ENCODE measurements at places on chromosomes 1 and 21.

DNA sequence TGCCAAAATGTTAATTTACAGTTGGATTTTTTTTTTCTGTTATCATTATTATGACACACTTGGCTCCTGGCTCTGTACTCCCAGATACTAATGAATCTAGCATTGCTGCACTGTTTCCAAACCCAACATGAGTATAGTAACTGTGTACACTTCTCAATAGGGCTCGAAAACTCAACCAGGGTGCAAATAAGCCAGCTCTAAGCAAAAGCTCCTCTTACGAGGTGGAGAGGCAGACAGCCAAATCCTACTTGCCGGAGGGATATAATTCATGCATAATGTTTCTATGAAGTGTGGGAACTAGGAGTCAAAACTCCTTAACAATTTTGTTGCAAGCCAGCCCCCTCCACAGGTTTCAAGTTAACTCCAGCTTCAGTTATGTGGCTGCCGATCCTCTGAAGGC is 510.4 kb upstream of the ZP4 start:
- no peak for DNase-seq

GRCh38 chr1:240831922-240832321 is 220.0 kb upstream of the GREM2 start:
- DNase-seq, result no peak

DNA sequence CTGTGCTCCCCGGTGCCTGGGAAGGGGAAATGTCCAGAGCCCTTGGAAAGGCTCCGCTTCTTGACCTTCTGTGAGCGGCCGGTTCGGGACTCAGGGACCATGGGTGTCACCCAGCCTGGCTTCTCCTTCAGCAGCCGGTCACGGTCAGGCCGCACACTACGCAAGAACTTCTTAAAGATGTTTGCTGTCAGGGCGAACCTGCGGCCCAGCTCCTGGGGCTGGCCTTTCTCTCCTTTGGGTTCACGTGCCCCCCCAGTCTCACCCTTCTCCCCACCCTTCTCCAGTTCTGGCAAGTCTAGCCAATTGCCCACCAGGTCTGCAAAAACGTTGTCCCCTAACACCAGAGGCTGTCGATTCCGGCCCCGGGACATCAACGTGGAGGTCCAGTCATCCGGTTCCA is 12.1 kb downstream of the INKA2 start:
- DNase-seq, result no peak

GRCh38 chr1:180181996-180182642 is 27.4 kb downstream of the QSOX1 start:
- DNase-seq, result no peak

DNA sequence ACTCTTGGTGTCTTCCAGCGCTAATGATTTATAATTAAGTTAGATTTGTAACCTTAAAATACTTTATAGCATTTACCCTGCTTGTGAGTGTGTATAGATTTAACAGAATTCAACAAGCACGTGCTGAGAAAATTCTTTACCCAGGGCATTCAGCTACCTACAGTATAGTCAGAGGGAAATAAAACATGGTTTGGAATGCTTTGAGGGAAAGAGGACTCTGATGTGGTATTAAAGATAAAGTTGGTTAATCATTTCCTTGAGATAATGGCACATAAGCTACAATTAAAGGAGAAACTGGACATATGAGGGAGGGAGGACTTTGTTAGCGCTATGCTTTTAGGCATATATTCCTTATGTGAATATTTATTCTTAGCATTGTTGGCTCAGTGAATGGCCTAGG is 26.4 kb upstream of the IL12RB2 start:
- no peak for DNase-seq

DNA sequence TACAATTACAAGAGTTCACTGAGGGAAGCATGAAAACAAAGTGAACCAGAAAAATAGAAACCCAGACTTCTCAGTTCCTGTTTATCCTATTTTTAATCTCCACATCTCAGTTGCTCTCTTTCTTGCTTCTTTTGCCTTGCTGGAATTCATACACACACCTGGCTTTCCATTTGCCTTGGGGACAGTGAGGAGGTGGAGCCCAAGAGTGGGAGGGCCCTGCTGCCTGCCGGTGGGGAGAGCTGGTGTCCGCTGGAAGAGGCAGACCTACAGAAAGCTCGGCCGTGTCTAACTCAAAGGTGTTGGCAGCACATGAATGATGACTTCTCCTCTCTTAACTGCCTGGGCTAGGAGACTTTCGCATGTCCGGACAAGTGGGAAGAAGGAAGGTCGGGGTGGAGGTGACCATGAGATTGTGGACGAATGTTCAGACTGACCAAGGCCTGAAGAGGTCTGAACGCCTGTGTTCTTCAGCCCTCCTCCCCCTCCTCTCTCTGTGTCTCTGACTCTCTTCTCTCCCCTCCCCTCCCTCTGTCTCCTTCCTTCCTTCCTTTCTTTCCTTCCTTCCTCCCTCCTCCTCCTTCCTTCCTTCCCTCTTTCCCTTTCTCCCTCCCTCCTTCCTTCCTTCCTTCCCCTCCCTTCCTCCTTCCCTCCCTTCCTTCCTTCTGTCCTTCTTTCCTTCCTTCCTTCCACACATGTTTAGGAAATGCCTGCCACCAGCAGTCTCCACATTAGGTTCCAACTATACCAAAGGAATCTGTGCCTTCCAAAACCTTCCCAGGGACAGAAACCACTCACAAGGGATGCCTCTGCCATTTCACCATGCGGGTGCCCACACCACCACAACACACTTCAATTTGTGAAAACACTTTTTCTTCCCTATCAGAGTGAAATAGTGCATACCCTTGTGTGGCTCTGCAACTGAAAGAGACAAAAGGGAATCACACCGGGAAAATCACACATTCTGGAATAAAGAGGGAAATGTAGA is 157.3 kb upstream of the RUNX1 start:
- no peak for DNase-seq

- DNase-seq, result no peak
These were observed 87.7 kb upstream of the COL6A1 start for GRCh38 chr21:45893740-45894449.

GRCh38 chr1:159079525-159079924 is 3.0 kb upstream of the AIM2 start:
- DNase-seq, result no peak

DNA sequence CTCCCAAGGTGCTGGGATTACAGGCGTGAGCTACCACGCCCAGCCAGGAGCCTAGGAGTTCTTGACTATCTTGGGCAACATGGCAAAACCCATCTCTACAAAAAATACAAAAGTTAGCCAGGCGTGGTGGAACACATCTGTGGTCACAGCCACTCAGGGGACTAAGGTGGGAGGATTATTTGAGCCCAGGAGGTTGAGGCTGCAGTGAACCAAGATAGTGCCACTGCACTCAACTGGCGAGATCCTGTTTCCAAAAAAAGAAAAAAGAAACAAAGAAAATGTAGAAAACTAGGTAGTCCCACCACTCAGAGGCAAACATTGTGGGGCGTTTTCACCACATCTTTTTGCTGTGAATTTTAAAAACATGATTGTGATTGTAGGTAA is 141.3 kb downstream of the ZZZ3 start:
- no peak for DNase-seq

DNA sequence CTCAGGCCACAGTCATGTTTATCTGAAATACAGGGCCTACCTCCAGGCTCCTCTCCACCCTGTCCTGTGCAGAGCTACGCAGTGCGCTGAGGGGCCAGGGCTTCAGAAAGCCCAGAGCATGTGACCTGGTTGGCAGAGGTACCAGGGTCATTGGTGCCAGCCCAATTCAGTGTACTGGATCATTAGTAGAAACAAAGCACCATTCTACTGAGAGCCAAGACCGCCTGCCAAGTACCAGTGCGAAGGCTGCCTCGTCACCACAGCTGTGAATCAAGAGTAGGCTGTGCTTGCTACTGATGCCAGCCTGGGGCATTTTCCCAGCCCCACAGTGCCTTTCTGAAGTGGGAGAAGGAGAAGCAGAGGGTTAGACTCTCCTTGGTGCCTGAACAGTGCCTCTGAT is 59.8 kb downstream of the CAPN9 start:
- DNase-seq, result no peak

DNA sequence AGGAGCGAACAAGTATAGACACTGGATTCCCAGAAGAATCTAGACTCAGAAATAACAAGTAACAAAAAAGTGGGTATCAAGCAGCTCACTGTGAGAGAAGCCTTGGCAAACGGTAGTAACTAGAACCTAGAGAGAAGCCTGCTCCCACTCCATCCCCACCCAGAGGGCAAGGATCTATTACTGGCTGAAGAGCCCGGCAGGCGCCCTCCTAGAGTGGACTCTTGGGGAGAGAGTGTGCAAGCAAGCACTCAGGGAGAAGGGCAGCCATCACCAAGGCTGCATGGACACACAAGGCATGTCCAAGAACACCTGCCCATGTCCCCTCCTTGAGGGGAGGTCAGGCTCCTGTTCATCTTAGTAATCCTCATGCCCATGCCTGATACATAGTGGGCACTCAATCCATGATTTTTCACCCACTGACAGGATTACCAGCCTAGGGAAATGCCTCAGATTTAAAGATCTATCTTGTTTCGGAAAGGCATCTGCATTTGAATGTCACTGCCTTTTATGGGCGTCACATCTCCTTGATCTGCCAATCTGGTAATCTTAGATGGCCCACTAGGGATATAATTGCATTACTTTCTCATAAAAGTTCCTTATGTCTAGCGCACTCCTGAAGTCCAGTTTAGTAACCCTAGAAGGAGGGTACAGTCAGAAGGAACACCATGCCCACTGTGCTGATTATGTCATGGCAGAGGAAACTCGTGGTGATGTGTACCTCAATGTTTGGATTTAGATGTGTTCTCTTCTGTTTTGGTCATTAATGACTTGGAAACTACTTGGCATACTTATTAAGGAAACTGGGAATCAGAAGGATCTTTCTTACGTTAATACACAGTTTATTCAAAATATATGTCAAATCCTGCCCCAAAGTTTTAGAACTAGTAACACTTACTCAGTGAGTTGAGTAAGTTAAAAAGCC is 14.4 kb downstream of the CNN3 start:
- DNase-seq, result no peak

- DNase-seq, result no peak
These were observed 23.2 kb downstream of the NUAK2 start for GRCh38 chr1:205298191-205298994.

DNA sequence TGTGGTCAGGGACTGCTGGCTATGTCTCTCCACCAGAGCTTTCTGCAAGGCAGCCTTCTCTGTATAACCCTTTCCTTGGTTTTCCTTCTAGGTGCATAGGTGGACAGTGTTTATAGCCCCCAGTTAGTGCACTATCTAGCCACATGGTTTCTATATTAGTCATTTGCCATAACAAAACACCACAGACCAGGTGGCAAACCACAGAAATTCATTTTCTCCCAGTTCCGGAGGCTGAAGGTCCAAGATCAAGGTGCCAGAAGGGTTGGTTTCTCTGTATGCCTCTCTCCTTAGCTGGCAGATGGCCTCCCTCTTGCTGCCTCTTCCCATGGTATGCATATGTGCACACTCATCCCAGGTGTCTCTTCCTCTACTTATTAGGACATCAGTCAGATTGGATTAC is 106.4 kb downstream of the KAZN start:
- DNase-seq, result no peak

DNA sequence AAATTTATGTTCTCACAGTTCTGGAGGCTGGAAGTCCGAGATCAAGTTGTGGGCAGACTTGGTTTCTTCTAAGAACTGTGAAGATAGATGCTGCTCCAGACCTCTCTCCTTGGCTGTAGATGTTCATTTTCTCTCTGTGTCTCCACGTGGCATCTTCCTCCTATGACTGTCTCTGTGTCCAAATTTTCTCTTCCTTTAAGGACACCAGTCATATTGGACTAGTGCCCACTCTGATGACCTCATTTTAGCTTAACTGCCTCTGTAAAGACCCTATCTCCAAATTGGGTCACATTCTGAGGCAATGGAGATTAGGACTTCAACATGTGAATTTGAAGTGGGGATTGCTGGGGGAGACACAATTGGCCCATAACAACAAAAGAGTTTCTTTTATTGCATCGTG is 125.3 kb upstream of the ETS2 start:
- DNase-seq, result no peak

DNA sequence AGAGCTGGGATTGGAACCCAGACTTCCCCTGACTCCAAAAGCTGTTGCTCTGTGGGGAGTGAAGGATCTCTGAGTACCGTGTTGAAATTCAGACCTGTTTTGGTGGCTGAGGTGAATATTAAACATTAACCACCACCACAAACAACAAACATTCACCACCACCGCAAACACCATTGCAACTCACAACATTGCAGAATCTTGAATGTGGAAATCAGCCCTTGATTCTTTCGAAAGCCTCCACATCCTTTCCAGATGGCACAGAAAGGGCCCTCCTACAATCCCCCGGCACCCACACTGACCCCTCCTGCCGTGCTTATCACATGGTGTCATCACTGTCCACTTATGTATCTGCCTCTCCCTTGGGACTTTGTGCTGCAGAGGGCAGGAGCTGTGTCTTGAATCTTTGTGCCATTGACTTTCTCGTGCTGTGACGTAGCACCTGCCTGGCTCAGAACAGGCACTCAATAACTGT is 1.4 kb downstream of the CDA start:
- DNase-seq, result no peak

DNA sequence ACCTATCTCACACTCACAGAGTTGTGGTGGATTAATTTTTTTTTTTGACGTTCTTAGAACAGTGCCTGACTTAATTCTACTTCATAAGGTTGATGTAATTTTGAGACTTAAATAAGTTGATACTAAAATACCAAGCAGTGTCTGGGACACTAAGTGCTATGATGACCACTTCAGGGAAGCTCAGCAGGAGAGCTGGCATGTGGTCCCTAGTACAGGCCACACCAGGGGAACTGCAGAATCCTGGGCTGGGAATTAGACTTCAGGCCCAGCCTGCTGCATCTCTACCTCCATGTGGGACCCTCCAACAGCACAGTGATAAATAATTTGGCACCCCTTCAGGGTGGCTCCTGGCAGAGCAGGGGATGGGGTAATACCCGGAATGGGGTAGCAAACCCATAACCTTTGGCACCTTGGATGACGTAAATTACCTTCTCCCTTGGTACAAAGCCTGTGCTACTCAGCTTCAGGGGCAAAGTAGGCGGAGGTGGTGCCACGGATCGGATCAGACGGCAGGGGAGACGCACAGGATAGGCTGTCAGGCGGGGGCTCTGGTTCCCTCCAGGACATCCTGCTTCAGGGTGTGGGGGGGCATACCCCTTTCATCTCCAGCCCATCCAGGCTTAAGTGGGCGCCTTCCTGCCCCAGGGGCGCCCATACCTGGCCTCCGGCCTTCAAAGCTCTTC is 4.8 kb downstream of the MFSD2A start:
- DNase-seq, result no peak

GRCh38 chr1:108066808-108067207 is 101.8 kb upstream of the VAV3 start:
- no peak for DNase-seq

- no peak for DNase-seq
These were observed 68.8 kb upstream of the DNAH14 start for GRCh38 chr1:224860488-224861338.

DNA sequence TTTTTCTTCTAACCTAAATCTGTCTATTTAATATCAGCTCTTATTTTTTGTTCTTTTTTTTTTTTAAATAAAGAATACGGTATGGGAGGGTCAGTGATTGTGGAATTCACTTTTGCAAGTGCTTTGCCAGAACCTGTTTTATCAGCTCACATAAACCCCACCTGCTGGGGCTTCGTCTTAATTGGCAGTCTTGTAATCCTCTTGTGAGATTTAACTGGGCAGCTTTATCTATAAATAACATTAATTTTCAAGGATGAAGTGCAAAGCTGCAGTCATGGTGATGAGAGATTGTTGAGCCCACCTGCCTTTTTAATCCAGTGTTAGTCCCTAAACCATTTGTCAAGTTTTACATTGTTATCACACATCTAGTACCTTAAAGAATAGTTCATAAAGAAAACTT is 18.2 kb upstream of the PDC start:
- no peak for DNase-seq
